ENCODE measurements at places on chromosomes 16 and 17. TPM values are rescaled to one million over a fixed set of nuclear protein-coding genes. Genes with fewer than 3 reads are reported as not detected.

The WNT9B gene
- total RNA-seq, result not detected

The TEKT1 gene
- total RNA-seq, result not detected

The KRTAP4-9 gene
- not detected for total RNA-seq

The TNFRSF17 gene
- not detected for total RNA-seq

The GALR2 gene
- 0.41 TPM for total RNA-seq

The QRICH2 gene
- 0.92 TPM for total RNA-seq

The KRT40 gene
- not detected for total RNA-seq

The EVI2B gene
- total RNA-seq, result 0.08 TPM

The HBQ1 gene
- total RNA-seq, result 10.4 TPM

The SLC16A3 gene
- 581 TPM for total RNA-seq

The KRTAP29-1 gene
- total RNA-seq, result not detected

The INCA1 gene
- total RNA-seq, result 1.7 TPM

The RAP1GAP2 gene
- total RNA-seq, result 10.0 TPM

The KRTAP4-6 gene
- not detected for total RNA-seq

The FBXL16 gene
- 28.0 TPM for total RNA-seq

The TLCD3A gene
- 30.4 TPM for total RNA-seq

The TMEM204 gene
- total RNA-seq, result 0.13 TPM

GRCh38 chr17:32569171-32570080 is 82.6 kb downstream of the CDK5R1 start:
- DNase-seq, result no peak

- DNase-seq, result peak; percentile 4
Observed at GRCh38 chr17:32609085-32609484, 122.3 kb downstream of the CDK5R1 start.

- no peak for DNase-seq
Observed at GRCh38 chr17:16882243-16882925, 89.5 kb downstream of the TNFRSF13B start.

DNA sequence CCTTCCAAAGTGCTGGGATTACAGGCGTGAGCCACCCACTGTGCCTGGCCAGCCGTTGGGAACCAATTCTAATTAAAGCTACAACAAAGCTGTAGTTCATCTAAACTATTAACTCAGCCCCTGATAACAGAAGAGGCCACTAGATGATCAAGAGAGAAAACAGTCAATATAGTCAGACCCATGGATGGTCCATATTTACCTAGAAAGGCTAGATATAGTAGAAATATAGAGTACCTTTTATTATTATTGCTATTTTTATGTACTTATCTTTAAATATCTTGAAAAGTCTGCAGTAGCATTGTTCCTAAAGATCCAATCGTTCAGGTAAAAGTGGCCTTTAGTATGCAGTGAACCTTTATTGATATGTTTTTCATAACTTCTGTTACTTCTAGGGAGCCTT is 43.2 kb downstream of the RNF213 start:
- no peak for DNase-seq

GRCh38 chr17:58318627-58319172 is 9.9 kb downstream of the TSPOAP1 start:
- DNase-seq, result no peak

DNA sequence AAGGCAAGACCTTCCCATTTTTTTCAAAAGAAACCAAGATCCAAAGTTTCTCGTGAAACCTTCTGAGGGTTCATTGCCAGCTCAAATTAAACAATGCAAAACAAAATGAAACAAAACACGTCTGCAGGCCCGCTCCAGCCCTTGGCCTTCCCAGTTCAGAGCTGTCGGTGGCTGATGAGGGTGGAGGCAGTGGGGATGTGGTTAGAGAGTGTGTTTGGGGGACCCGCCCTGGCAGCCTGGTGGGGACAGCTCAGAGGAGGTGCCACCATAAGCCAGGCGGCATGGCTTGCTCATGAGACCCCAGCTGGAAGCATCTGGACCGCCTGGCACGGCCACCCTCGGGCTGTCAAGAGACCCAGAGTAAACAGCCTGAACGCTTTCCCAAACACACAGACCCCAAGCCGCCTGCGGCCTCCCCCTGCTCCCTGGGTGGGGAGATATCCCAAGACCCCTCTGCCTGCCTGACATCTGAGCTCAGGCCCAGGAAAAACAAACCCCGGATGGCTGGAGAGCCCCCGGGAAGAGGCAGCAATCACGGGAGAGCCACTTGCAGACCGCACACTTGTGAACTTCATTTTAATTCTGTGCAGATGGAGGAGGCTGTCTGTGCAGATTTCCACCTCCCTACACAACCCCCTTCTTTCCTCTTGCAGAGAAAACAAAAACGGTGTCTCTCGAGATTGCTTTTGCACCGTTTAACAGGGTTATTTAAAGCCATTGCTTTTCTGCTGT is 35.4 kb upstream of the LITAF start:
- DNase-seq, result no peak

- no peak for DNase-seq
Observed at GRCh38 chr17:42138749-42139492, 15.9 kb downstream of the RAB5C start.

DNA sequence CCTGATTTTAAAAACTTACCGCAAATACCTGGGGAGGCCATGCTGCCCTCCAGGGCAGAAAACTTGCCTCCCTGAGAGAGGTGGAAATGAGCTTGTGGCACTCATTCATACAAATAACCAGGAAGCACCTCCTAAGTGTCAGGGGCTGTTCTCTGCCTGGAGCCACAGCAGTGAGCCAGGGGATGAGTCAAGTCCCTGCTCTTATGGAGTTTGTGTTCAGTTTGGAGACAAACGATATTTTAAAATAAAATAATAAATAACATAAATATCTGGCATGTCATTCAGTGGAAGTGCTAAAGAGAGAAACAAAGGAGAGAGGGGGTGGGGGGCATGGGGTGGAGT is 313.8 kb downstream of the C16orf95 start:
- DNase-seq, result no peak

- no peak for DNase-seq
Observed at GRCh38 chr16:21656795-21657768, 4.7 kb upstream of the IGSF6 start.

GRCh38 chr16:22624800-22625533 is 114.3 kb downstream of the NPIPB5 start:
- no peak for DNase-seq

DNA sequence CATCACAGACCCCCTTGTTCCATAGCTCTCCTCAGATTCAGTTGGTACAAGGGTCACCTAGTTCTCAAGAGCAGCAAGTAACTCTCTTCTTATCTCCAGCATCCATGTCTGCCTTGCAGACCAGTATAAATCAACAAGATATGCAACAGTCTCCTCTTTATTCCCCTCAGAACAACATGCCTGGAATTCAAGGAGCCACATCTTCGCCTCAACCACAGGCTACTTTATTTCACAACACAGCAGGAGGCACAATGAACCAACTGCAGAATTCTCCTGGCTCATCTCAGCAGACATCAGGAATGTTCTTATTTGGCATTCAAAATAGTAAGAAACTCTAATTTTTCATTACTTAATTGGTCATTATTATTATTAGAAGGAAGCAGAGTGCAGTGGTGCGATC is 32.4 kb downstream of the NQO1 start:
- DNase-seq, result no peak

- DNase-seq, result no peak
Observed at GRCh38 chr16:76511203-76511602, 234.0 kb downstream of the CNTNAP4 start.

DNA sequence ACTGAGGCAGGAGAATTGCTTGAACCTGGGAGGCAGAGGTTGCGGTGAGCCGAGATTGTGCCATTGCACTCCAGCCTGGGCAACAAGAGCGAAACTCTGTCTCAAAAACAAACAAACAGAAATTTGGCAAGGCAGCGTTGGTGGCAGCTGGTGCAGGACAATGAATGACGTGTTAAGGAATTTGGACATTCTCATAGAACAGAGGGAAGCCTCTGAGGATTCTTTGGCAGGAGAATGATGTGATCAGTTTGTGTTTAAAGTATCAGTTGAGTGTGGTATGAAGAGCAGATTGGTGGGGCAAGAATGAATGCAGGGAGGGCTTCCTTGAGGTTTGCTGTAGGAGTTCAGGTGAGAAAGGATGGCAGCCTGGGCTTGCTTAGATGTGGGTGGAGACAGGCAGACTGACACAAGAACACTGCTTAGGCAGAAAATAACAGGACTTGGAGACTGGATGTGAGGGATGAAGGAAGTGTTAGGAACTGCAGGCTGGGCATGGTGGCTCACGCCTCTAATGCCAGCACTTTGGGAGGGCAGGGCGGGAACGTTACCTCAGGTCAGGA is 4.8 kb downstream of the CYB5D2 start:
- DNase-seq, result no peak

GRCh38 chr16:10776280-10776679 is 32.6 kb downstream of the NUBP1 start:
- no peak for DNase-seq

GRCh38 chr17:77691216-77692085 is 267.1 kb upstream of the TNRC6C start:
- DNase-seq, result no peak

DNA sequence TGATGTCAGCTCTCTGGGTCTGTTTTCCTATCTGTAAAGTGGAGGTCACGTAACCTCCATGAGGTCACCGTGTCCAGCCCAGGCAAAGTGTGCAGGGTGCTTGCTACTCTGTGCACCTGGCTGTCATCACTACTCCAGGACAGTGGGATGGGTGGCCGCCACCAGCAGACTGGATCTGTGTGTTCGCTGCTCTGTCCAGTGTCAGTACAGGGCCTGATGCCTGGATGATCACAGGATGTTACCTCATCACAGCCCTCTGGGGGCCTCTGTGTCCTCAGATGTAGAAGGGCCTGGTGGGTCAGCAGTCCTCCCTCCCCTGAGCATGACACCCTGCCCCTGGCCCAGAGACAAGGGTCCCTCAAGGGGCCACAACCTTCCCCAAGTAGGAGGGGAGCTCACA is 80.0 kb downstream of the KCNJ18 start:
- DNase-seq, result no peak

GRCh38 chr16:49854188-49854795 is 1.6 kb downstream of the ZNF423 start:
- no peak for DNase-seq

DNA sequence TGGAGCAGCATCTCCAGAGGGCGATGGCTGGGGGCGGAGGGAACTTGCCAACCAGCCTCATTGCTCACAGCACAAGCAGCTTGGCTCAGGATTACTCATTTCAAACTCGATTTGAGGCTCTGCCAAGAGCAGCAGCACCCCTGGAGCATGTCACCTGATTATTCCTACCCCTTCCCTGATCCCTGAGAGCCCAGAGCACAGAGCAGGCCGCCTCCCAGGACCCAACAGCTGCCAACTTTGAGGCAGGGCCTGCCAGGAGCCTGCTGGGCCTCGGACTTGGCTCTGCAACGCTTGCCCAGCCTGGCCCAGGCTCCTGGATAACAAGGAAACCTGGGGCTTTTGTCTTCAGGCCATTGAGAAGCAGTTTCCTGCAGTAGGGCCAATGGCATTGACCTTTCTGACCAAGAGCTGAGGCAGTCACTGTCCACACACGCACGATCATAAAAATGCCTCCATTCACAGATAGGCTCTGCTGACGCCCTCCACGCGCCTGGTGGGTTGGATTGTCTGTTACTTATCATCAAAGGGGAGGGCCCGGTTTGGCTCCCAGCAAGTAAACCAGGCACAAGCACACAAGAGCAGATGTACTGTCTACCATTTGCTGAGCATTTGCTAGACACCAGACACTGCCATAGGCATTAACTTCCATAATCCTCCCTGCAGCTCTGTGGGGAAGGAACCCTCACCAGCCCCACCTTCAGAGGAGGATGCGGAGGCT is 406.6 kb upstream of the EEF2KMT start:
- DNase-seq, result no peak

- no peak for DNase-seq
Observed at GRCh38 chr16:19940195-19940594, 55.5 kb upstream of the GPRC5B start.

DNA sequence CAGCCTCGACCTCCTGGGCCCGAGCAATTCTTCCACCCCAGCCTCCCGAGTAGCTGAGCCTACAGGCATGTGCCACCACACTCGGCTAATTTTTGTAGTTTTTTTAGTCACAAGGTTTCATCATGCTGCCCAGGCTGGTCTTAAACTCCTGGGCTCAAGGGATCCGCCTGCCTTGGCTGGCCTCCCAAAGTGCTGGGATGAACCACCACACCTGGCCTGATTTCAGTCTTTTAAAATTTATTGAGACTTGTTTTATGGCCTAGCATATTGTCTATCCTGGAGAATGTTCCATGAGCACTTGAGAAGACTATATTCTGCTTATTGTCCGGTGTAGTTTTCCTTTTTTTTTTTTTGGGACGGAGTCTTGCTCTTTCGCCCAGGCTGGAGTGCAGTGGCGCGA is 18.5 kb downstream of the DNAI2 start:
- DNase-seq, result no peak

DNA sequence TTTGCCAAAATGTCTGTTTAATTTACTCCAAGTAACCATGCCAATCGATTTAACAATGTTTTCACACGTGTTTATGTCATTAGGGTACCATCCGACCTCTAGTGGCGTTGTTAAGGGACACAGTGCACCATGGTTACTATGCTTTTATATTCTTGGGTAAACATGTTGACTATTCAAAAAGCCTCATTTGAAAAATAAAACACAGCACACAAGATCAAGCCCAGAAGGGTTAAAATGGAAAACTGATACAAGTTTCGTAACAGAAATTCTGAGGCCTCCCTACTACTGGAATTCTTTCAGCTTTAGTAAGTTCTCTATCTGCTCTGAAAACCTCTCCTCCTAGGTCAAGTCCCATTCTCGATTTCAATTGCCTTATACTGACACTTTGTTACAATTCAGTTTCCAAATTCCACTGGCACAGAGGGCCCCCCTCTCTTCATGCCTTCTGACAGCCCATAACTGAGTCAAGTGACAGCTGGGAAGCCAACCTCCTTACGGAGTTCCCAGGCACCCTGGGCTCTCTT is 2.1 kb downstream of the CFAP20 start:
- DNase-seq, result no peak

- DNase-seq, result no peak
Observed at GRCh38 chr17:56751145-56751738, 82.5 kb downstream of the C17orf67 start.

GRCh38 chr17:44599298-44600175 is 42.3 kb downstream of the FZD2 start:
- no peak for DNase-seq

Data from Panc1 (cell line).